ENCODE measurements at places on chromosomes 2 and 18. TPM values are rescaled to one million over a fixed set of nuclear protein-coding genes. Genes with fewer than 3 reads are reported as not detected.

The SPP2 gene
- not detected for total RNA-seq

The CRYBA2 gene
- total RNA-seq = 6.9 TPM

GRCh38 chr2:85439025-85439472 is 20.5 kb downstream of the SH2D6 start:
- peak; percentile 6 for DNase-seq

GRCh38 chr2:69741229-69741574 is 732 bp upstream of the ANXA4 start:
- DNase-seq = peak; percentile 76

DNA sequence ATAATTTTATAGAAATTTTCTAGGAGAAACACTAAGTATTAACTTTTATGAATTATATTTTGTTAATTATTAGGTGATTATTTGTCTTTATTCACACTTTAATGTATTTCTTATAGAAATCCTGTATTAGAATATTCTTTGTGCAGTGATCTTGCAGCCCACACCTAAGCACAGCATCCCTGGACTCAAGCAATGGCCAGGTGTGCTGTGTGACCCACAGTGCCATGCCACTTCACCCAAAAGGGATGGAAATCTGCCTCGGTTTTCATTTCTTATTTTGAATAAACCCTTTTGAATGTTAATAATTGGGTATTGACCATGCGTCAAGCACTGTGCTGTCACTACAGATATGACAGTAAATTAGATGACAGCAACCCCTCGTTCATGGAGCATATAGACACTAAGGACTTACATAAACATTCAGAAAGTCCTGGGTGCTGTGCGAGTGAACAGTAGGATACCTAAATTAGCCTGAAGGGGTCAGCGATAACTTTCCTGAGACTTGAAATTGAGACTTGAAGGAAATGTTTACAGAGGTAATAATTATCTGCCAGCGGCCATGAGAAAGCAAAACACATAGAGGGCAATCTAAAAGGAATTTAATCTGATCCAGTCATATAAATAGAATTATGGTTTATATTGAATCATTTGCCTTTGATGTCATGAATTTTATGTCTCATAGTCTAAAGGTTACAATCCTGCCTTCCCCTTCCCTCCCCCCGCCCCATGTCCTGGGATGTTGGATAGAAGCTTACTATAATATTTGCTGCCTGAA is 52.7 kb upstream of the CALCRL start:
- no peak for DNase-seq

- DNase-seq = no peak
Observed at GRCh38 chr18:44654573-44654972, 26.1 kb upstream of the SETBP1 start.

GRCh38 chr18:23155537-23155936 is 20.3 kb downstream of the CABLES1 start:
- no peak for DNase-seq

The PDCD1 gene
- 0.36 TPM for total RNA-seq

The TRIM43 gene
- not detected for total RNA-seq

The SLC35F6 gene
- total RNA-seq = 29.6 TPM

GRCh38 chr2:134212746-134213145 is 41.1 kb upstream of the MGAT5 start:
- no peak for DNase-seq

The THUMPD2 gene
- 7.9 TPM for total RNA-seq

- DNase-seq = no peak
Observed at GRCh38 chr2:211045025-211045424, 488.6 kb downstream of the CPS1 start.

GRCh38 chr2:140797718-140798117 is 1333.1 kb downstream of the LRP1B start:
- DNase-seq = no peak

DNA sequence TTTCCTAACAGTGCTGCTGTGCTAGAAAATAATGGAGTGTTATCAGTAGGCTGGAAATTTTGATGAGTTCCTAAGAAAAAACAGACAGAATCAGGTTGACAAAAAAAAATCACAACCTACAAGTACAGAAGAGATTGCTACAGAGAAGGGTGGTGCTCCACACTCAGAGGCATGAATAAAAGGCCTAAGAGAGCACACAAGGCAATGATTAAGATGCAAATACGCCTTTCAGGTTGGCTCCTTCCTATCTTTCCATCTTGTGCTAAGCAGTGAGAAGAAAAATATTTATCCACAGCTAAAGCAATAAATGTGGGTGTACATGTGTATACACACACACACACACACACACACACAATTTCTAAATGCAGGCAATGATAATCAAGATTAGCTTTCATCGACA is 130.6 kb upstream of the UBE2E3 start:
- no peak for DNase-seq

The LOXL3 gene
- 1.5 TPM for total RNA-seq

The REG3A gene
- not detected for total RNA-seq

The C2orf80 gene
- total RNA-seq = not detected

DNA sequence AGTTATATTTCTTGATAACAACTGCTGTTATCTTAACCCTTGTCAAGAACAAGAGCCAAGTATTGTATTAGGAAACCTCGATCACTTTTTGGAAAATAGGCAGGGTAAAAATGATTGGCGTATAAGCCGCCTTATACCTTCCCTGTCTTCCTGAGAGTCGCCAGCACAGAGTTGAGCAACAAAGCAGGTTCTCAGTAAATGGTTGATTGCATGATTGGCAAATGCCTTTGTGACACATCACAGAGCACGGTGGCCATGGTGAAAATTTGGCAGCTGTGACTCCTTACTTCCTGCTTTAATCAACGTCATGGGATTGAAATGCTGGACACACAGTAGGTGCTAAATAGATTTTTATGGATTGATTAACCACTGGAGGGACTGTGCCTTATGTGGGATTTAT is 3.9 kb upstream of the KLHL29 start:
- no peak for DNase-seq

GRCh38 chr2:9710311-9710710 is 79.5 kb upstream of the YWHAQ start:
- no peak for DNase-seq

GRCh38 chr2:16763493-16763899 is 97.9 kb upstream of the CYRIA start:
- DNase-seq = no peak

DNA sequence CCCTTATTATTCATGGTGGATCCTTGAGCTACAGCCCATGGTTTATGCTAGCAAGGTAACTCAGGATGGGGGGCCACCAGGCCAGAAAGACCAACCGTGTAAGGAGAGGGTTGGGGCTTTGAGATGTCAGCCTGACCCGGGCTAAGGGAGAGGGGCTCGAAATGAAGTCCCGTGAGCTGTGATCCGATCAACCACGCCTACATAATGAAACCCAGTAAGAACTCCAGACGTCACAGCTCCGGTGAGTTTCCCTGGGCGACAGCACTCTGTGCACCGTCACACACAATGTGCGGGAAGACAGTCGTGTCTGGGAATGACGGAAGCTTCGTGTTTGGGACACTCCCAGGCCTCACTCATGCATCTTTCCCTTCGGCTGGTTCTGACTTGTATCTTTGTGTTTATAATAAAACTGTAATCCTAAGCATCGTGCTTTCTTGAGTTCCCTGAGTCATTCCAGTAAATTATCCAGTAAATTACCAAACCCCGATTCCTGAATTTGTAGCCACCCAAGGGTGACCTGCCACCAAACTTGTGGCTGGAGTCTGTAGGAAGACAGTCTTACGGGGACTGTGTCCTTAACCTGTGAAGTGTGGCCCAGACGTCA is 44.2 kb downstream of the CYP27C1 start:
- DNase-seq = peak; percentile 17

The PRSS56 gene
- not detected for total RNA-seq

- no peak for DNase-seq
Observed at GRCh38 chr2:110221938-110222337, 9.6 kb upstream of the MTLN start.

DNA sequence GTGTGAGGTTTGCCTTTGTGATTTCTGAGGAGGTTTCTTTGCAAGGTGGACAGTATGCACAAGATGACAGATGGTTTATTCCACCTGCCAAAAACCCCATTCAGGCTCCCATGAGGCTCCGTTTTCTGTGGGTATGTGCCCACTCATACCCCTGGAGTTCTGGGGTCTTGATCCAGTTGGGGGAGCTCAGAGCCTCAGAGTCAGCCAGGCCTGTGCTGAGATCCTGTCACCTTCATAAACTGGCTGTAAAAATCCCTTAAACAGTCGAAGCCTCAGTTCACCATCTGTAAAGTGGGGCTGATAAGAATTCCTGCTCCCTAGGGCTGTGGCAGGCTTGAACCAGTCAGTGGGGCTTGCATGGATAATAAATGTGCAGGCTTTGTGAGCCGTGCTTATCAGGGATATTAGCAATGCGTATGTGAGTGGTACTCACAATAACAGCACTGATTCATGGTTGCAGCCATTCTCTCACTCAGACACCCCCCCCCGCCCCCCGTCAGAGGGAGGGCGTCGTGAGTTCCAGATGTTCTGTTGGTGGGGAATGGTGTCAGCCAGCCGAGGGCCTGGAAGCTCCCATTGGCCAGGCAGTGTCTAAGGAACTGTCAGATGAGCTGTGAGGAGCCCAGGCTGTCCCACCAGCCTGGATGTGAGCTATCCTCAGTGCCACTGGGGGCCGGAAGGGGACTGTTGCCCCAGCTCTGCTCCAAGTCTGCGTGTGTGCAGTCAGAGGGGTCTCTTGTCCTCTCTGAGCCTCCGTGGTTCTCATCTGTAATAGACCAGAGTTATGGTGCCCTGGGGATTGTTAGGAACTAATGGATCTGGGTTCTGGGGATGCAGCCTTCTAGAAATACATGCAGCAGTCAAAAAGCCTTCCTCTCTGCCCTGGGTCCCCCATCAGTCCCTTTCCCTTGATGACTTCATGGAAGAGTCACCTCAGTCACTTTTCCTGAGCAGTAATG is 51.7 kb downstream of the KCNIP3 start:
- DNase-seq = no peak

The D2HGDH gene
- 75.3 TPM for total RNA-seq

- DNase-seq = no peak
Observed at GRCh38 chr2:240013343-240013742, 11.8 kb downstream of the NDUFA10 start.

DNA sequence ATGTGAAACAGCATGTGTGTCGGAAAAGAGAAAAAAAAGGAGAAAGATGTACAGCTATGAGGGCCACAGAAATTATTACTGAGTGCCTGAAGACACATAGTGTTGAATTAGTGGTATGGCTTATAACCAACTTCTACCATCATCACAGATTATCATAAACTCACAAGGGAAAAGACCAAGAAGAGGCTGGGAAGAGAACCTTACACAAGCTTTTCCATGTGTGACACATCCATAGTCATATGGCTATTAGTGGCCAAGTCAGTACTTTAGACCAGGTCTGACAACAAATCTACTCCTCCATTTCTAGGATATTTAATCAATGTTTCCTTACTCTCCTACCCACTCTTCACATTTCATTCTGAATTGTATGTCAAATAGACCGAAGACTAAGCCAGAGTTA is 3.5 kb upstream of the GALNT5 start:
- DNase-seq = no peak

The ACMSD gene
- total RNA-seq = not detected

GRCh38 chr2:235860111-235860510 is 308.1 kb downstream of the GBX2 start:
- DNase-seq = no peak

- no peak for DNase-seq
Observed at GRCh38 chr2:206275312-206276055, 1.0 kb downstream of the ZDBF2 start.

DNA sequence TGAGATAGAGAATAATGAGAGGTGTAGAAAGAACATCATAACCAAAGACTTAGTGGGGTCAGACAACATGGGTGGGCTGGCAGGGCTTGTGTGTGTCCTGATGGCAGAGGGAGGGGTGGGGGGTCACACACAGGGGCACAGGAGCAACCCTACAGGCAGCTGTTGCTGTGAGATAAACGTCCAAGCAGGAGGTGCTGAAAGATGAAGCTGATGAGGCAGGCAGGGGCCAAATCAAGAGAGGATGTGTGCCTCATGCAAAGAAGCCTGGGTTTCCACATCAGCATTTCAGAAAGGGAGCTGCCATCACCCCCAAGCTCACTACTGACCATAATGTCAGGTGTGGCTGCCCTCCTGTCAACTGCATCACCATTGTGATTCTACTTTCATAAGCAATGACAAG is 16.0 kb upstream of the SKA1 start:
- no peak for DNase-seq

- no peak for DNase-seq
Observed at GRCh38 chr2:26959331-26959730, 11.1 kb upstream of the MAPRE3 start.

GRCh38 chr18:11994703-11995444 is 13.6 kb downstream of the IMPA2 start:
- DNase-seq = no peak

The CHN1 gene
- total RNA-seq = 2.3 TPM

- no peak for DNase-seq
Observed at GRCh38 chr2:233064530-233065199, 4.5 kb downstream of the INPP5D start.

DNA sequence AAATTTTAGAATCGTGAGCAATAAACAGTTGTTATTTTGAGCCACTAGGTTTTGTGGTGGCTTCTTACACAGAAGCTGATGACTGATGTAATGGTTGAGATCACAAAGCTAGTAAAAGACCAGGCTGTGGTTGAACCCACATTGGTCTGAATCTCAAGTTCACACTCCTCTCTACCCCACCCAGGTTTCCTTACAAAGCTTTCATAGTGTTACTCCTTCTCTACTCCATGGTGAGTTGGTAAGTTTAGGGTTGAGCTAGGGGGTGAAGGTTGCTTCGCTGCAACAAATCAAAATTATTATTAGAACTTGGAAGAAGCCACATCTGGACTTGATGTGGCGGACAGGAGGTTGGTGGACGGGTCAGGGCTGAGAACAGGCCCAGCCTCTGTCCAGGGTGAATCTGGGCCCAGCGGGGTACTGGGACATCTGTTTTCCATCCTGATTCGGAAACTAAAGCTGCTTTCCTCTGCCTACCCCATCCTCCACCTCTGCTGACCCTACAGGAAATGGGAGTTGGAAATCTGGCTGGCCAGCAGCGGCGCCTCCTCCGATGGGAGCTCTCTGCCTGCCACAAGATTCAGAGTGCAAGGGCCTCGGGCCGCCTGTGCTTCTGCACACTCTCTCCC is 86.3 kb downstream of the ZFP36L2 start:
- no peak for DNase-seq

The PAX8 gene
- 13.2 TPM for total RNA-seq

Measured in left colon (tissue), 2 donors.